ENCODE measurements at places on chromosomes 1 and 21.

GRCh38 chr1:119873135-119874015 lies 22.9 kb downstream of the ADAM30 start:
- peak; percentile 91 for DNase-seq

DNA sequence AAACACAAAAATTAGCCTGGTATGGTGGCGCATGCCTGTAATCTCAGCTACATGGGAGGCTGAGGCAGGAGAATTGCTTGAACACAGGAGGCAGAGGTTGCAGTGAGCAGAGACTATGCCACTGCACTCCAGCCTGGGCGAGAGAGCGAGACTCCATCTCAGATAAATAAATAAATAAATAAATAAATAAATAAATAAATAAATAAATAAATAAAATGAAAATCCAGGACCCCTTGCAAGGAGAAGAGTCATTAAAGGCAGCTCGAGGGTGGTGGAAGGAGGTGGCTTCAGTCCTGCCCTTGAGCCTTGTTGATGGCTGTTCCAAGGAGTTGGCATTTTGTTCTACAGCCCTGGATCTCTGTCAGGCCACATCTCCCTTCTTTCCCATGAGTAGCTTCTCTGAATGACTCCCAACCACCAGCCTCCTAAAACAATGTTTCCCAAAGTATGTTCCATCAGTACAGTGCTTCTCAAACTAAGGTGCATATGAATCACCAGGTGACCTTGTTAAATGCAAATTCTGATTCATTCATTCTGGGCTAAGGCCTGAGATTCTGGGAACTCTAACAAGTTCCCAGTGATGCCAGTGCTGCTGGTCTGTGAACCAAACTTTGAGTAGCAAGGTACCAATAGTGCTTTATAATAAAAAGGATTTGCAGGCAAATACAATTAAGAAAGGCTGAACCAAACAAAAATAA lies 99.0 kb downstream of the KCNN3 start:
- DNase-seq: no peak

DNA sequence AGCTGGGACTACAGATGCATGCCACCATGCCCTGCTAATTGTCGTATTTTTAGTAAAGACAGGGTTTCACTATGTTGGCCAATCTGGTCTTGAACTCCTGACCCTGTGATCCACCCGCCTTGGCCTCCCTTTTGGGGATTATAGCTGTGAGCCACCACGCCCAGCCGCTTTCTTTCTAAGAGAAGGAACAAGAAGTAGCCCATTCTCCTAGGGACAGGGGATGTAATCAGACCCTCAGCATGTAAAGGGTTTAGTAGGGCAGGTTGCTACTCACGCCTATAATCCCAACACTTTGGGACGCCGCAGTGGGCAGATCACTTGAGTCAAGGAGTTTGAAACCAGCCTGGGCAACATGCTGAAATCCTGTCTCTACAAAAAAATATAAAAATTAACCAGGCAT lies 189.7 kb downstream of the TOMM20 start:
- no peak for DNase-seq

GRCh38 chr1:11851180-11851579 lies 3.6 kb upstream of the NPPA start:
- DNase-seq: no peak

DNA sequence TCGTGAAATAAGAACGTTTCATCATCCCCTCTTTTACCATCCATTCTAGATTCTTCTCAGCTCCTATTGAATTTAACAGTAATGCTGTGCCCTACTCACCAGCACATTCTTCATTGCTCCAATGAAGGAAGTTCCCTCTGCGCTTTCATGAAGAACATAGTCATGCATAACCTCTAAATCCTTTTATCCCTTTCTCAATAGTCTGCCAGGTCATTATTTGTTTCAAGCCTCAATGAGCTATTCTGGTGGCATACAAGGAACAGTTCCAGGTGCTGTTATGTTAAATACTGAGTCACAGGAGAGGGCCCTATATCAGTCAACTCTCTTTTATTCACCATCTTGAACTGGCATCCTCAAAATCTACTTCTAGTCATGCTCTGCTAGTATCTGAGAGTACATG lies 381.0 kb downstream of the GPATCH2 start:
- DNase-seq: no peak

- DNase-seq: no peak
Measured at GRCh38 chr21:42227909-42228708, 9.2 kb downstream of the ABCG1 start.

DNA sequence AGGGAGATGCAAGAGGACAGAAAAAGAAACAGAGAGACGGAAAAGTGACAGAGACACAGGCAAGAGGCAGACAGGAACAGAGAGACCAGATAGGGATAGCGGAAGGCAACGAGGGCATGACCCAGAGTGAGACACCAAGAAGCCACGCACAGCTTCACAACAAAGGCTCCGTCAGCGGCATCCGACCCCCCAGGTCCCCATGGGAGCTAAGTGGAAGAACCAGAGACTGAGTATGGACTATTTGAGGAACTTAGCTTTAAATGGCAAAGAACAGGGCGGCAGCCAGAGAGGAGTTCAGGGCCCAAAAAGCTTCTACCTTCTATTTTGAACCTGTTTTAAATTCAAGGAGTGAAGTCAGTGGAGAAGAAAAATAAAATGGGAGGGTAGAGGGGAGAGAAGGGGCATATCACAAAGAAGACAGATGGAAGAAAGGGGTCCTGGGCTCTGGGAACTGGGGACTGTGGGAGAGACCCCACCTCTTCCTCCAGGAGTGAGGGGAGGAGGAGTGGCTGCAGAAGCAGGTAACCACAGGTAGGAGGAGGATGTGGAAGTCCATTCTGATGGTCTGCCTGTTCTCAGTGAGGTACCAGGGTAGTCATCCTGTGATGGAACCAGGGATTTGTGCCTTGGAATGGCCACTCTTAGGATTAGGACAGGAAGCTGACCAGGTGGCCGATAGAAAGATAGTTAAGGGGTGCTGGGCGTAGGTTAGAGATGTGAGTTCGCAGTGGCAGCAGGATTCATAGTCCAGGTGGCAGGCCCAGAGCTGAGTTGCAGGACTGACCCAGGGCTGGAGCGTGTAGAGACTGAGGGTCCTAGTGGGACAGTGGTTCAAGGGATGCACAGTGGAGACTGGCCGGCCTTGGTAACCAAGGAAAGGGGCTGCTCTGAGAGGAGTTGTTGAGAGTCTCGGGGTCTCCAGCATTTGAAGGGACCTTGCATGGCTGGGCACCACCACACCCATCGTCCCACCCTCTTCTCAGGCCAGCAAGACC lies 37.7 kb downstream of the CSMD2 start:
- DNase-seq: no peak

Data from astrocyte of the cerebellum (primary cell).